ENCODE measurements at places on chromosomes 16 and 17. TPM values are rescaled to one million over a fixed set of nuclear protein-coding genes. Genes with fewer than 3 reads are reported as not detected.

- no peak for DNase-seq
- H3K4me1 ChIP-seq: peaks cover under 1% of the 10 kb centered on the region
- peaks cover 6% of the 10 kb centered on the region for H3K36me3 ChIP-seq
- no peak overlapping the region for H3K27ac ChIP-seq
- no peak overlapping the region for H3K4me3 ChIP-seq
Measured at GRCh38 chr17:72947475-72947874, 145.0 kb downstream of the SLC39A11 start.

GRCh38 chr17:49795372-49795771 is 6.9 kb downstream of the KAT7 start:
- H3K36me3 ChIP-seq: peaks cover 48% of the 10 kb centered on the region
- H3K27ac ChIP-seq: peak overlapping the region; percentile 87
- peak; percentile 22 for DNase-seq
- no peaks in the 10 kb centered on the region for H3K27me3 ChIP-seq

GRCh38 chr17:64340557-64340956 is 50.1 kb downstream of the PECAM1 start:
- no peaks in the 10 kb centered on the region for H3K36me3 ChIP-seq
- H3K27ac ChIP-seq: no peak overlapping the region
- H3K4me1 ChIP-seq: peaks cover 10% of the 10 kb centered on the region
- no peaks in the 10 kb centered on the region for H3K27me3 ChIP-seq
- H3K4me3 ChIP-seq: no peak overlapping the region

- peaks cover 5% of the 10 kb centered on the region for H3K4me1 ChIP-seq
- no peak overlapping the region for H3K4me3 ChIP-seq
- H3K36me3 ChIP-seq: no peaks in the 10 kb centered on the region
- no peak overlapping the region for H3K27ac ChIP-seq
Measured at GRCh38 chr17:27651411-27652345, 20.7 kb downstream of the LGALS9 start.

Gene EME1
- 34.4 TPM for total RNA-seq

Gene TRAF4
- 221 TPM for total RNA-seq

All from activated naive CD8-positive, alpha-beta T cell treated with anti-CD3 and anti-CD28 coated beads for 36 hours (primary cell).